ENCODE measurements at places on chromosomes 16 and 17.

DNA sequence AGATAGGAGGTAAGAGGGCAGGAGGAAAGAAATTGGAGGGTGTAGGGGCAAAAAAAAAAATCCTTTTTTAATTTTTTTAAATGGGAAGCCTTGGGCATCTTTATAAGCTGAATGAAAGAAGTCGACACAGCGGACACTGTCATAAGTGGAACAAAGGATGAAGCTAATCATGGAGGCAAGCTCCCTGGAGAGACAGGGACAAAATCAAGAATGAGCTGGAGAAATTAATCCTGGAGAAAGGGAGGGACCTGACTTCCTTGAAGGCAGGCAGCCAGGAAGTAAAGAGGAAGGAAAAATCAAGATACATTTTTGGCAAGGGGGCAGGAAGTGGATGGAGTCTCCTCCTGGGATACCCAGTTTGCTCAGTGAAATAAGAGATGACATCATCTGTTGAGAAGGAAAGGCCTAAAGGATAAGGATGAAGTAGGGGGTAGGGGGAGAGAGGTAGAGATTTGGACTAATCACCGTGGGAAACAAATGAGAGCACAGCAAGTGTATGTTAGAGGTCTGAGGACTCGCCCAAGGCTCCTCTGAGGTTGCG is 179.3 kb downstream of the SLC39A11 start:
- no peak for DNase-seq

- no peak for DNase-seq
Observed at GRCh38 chr16:4666537-4667202, 26.7 kb upstream of the NUDT16L1 start.

GRCh38 chr17:13337864-13338371 is 263.8 kb downstream of the HS3ST3A1 start:
- DNase-seq: peak; percentile 49

GRCh38 chr17:2060681-2061440 is 6.0 kb downstream of the HIC1 start:
- DNase-seq: no peak

DNA sequence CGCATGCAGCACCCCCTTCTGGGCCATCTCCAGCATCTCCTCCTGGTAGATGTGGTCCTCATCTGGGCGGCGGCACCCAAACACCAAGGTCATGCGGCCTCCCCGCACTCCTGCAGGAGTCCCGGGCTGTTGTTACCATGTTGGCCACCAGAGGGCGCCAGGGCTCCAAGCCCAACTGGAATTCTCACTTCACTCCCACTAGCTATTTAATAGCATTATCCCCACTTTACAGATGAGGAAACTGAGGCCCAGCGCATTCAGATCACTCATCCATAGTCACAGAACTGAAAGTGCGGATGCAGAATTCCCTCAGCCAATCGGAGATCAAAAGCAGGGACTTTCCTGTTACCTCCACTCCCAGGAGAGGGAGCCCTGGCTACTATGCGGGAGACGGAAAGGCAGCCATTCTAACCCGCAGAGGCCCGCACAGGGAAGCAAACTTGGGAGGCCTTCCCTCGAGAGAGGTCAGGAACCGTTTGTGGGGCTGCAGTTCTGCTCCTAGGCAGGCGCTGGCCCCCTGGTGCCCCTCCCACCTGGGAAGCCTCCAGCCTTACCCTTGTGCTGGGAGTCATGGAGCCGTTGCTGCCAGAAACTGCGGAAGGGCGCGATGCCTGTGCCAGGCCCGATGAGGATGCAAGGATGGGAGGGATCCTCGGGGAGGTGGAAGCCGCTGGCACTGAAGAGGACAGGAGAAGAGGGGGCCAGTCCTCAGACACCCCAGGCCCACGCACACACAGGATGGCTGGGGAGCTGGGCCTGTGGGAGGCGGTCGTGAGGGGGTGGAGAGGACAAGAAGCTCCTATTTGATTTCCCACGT is 40.1 kb downstream of the NOS2 start:
- DNase-seq: peak; percentile 2

GRCh38 chr16:55436587-55436986 is 42.4 kb upstream of the MMP2 start:
- no peak for DNase-seq

DNA sequence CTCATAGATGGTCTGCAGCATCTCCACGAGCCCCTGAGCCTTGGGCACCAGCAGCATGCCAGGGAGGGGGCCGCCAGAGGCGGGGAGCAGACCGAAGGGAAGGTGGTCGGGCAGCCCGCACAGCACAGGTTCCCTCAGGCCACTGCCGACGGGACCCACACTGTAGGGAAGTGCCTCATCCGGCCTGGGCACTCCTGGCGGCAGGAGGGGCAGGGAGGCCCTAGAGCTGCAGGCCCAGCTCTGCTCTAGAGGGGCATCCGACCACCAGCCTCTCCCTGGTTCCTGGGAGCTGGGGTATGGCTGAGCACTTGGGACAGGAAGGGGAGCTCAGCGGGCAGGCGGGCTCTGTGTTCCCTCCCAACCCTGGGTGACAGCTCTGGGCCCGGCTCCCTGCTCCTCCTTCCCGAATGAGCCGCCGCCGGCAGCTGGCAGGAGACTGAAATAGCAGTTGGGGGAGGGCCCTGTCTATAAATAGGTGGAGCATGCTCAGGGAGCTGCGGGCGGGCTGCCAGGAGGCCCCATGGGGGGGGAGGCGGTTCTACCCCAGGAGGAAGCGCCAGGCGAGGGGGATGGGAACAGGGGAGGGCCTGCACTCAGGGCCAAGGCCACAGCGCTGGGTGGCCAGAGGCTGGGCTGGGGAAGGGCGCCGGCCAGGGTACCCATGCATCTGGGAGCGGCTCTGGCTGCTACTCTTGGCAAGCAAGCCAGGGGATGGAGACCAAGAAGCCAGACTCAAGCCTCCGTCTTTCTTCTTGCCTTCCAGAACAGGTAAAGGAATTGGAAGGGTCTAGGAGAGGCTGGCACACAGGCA is 12.4 kb downstream of the HDAC5 start:
- peak; percentile 77 for DNase-seq

DNA sequence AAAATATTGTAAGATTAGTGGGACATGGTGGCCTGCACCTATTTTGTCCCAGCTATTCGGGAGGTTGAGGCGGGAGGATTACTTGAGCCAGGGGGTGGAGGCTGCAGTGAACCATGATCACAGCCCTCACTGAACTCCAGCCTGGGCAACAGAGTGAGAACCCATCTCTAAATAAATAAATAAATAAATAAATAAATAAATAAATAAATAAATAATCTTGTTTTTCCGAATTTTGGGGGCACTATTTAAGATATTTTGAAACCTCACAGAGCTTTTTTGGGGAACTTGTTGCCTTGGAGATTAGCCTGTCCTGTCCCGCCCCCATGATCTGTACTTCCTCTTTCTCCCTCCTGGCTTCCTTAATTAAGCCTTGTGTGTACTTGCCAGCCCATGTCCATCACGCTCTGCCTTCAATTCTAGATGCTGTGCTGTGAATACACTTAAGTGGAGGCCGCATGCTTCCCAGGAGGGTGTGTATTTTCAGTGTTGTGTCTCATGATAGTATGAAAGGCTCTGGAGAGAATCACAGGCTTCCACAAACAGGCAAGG is 4.4 kb downstream of the LGALS9 start:
- DNase-seq: no peak

- DNase-seq: peak; percentile 10
Observed at GRCh38 chr17:60887614-60888028, 210.0 kb downstream of the BCAS3 start.

DNA sequence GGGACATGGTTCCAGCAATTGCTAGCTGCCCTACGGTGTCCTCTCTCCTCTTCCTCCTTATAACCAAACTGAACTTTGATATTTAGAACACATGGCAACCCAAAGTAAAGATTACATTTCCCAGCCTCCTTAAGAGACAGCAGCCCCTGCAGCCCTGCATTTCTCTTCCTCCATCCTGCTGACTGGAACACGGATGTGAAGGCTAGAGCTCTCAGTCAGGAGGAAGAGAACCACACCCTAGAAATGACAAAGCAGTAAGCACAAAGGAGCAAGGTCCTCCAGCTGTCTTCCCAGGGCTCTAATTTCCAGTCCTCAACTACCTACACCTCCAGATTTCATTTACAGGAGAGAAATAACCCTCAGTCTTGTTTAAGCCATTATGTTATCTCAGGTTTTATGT is 10.9 kb downstream of the DYNC1LI2 start:
- DNase-seq: no peak

GRCh38 chr17:12821376-12821940 is 32.2 kb downstream of the ARHGAP44 start:
- no peak for DNase-seq

DNA sequence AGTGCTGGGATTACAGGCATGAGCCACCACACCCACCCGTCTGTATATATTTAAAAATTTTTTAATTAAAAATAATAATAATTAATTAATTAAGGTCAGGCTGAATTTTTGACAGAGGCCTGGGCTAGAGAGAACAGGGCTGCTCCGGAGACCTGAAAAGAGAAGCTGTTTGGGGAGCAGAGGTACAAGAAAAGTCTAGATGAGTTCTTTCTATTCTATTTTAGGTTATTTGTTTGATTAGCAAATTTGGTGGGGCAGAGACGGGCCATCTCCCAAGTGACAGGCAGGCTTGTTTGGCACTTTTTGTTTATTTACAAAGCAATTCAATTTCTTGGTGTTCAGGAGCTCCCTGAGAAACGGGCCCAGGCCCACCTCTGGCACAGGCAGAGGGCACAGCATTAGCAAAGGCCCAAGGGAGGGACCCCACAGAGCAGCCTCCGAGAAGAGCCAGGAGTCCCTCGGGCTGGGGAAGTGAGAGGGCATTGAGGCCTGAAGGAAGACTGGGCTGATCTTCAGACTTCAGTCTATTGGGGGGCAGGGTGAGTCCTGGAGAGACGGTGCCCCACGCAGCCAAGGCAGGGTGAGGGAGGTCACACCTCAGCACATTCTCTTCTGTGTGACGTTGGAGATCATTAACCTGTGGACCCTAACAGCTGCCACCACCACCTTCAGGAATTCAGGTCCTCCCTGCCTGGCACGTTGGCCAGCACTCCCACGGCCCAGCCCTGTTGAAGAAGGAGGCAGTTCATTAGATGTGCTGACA is 10.8 kb upstream of the RIPOR1 start:
- no peak for DNase-seq

- no peak for DNase-seq
Observed at GRCh38 chr16:81499576-81500380, 55.2 kb downstream of the CMIP start.

DNA sequence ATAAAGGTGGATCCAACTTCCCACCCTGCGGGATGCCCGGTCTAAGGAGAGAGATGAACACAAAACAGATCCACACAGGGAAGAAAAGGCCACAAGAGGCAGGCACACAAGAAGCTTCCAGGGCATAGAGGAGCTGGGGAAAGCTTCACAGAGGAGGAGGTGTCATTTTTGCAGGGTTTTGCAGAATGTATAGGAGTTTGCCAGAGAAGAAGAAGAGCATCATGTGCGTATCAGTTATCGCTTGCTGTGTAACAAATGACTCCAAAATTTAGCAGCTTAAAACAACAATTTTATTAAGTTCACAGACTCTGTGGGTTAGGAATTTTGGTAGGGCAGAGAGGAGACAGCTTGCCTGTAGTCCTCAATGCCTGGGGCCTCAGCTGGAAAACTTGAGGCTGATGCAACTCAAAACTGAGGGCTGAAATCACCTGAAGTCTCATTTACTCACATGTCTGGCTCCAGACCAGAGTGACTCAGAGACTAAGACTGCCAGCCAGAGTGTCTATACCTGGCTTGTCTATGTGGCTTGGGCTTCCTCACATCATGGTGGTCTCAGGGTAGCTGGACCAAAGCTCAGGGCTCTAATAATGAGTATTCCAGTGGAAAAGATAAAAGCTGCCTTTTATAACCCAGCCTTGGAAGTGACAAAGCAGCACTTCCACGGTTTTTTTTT is 33.9 kb upstream of the ZNF423 start:
- no peak for DNase-seq

GRCh38 chr16:4321286-4322120 is 5.6 kb downstream of the GLIS2 start:
- no peak for DNase-seq

GRCh38 chr16:29126057-29126494 is 141.2 kb downstream of the LAT start:
- DNase-seq: no peak

GRCh38 chr16:79150632-79151310 is 449.8 kb downstream of the MAF start:
- no peak for DNase-seq

GRCh38 chr16:30941600-30942425 is 7.1 kb upstream of the ORAI3 start:
- DNase-seq: peak; percentile 19

DNA sequence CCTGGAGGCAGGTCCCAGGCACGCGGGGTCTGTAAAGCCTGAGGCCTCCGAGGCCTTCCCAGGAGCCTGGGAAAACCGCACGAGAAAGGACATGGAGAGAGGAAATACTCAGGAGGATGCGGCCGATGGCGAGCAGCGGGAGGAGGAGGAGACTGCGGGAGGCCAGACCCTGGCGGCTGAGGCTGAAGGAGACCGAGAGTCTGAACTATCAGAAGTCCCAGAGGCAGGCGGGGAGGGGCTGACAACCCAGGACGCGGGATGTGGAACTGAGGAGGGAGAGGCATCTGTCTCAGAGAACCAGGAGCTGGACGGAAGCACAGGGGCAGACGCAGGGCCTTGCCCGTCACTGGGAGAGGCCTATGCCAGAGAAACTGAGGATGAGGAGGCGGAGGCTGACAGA is 2.4 kb downstream of the APOBR start:
- DNase-seq: no peak

DNA sequence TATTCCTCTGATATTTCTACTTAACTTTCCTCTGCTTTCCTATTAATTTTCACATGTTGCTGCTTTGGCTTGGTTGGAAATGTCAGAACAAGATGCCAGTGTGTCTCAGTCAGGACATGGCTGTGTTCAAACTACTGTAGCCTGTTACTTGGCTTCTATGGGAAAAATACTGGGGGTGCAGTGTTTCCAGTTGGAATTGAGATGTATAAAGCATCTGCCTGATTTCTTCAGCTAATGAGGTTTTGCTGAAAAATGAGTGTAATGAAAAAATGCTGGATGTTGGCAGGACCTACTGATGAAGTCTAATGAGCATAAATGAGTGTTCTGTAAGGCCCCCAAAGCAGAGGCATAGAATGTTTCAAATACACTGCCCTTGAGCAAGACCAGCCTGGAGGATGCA is 166.6 kb downstream of the PHKB start:
- no peak for DNase-seq

DNA sequence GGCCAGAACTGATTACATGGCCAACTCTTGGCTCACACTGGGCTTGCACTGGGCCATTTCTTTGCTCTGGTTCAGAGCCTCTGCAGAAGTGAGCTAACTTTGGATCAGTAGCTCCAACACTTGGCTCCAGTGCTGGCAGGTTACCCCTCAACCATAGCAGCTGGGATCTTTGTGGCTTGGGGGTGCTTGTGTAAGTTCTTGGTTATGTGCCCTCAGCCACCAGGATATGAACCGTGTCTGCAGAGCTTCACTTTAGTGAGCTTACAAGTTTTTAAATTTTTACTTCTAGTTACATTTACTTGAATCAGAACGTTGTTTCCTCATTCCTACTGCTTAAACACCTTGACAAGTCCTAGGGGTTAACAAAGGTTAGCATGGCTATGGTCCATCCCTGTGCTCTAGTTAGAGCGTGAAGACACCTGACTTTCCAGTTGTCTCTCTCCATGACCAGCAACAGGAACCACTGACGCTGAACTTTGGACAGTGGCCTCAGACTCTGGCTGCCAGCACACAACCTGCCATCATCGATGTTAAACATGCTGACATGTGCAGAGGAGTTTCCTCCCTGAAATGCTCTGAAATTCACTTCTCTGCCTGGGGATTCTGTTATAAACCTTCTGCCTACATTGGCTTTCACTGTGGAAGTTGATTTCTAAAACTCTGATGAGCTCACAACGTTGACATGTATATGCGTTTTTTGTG is 4.1 kb downstream of the PDF start:
- no peak for DNase-seq

- DNase-seq: no peak
Observed at GRCh38 chr17:385836-386140, 33.2 kb upstream of the RPH3AL start.
